AG04449 (cell line): ENCODE measurements at places on chromosomes 11 and 22.

GRCh38 chr22:46490538-46490937 is 46.9 kb downstream of the CELSR1 start:
- no peak for DNase-seq

DNA sequence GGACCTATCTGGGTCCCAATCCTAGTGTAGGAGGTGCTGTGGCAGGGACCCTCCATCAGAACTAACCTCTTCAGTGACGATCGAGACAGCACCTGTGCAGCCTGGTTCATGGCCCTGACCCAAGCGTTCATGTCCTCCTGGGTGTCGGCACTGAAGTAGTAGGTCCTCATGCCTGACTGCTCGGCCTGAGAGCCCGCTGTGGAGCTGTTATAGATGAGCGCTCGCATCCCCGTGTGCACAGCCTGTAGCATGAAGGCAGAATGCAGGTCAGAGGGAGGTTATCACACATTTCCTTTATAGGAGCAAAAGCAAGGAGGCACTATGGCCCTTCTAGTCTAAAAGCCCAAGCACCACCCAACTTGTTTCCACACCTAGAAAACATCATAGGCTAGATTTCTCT is 103.0 kb downstream of the C11orf58 start:
- DNase-seq = no peak

DNA sequence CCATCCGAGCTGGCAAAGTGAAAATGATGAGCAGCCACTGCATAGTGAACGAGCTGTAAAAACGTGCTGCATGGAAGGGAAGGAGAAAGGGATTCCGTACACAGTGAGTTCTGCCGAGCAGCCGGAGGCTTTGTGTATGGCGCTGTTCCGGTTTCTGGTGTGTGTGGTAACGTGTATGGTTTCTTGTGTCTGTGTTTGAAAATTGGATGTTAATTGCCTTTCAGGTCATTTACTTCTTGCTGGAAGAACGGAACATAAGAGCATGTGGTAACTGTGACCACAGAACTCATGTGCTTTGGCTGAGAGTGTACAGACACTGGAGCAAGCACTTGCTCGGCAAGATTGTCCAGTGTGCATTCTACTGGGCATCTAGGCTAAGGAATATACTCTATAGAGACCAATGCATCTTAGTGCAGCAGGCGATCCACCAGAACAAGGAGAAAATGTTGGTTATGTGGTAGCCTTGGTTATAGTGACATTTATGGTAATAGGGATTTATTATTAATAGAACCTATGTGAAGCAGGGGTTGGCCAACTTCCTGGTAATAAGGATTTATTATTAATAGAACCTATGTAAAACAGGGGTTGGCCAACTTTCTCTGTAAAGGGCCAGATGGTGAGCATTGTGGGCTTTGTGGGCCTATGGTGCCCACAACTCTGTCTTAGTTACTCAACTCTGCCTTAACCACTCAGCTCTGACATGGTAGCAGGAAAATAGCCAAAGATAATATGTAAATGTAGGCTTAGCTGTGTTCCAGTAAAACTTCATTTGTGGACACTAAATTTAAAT is 49.2 kb downstream of the GRAMD1B start:
- no peak for DNase-seq

GRCh38 chr22:31853736-31854495 is 90.4 kb upstream of the YWHAH start:
- no peak for DNase-seq

DNA sequence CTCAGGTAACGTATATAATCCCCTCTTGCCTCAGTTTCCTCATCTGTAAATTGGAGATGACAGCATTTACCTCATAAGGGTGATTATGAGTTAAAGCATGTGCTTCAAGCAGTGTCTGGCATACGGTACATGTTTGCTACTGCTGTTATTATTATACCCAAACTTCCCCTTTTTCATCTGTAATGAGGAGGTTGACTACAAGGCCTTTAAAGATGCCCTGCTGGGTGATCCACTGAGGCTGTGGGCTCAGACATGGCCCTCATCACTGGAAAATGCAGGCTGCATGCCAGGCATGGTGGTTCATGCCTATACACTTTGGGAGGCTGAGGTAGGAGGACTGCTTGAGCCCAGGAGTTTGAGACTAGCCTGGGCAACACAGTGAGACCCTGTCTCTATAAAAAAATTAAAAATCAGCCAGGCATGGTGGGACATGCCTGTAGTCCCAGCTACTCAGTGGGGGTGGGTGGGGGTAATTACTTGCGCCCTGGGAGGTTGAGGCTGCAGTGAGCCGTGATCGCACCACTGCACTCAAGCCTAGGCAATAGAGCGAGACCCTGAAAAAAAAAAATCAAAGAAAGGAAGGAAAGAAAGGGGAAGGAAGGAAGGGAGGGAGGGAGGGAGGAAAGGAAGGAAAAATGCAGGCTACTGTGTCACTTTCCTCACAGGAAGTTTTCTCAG is 4.3 kb downstream of the PIK3IP1 start:
- DNase-seq = no peak

- no peak for DNase-seq
Observed at GRCh38 chr11:81888391-81888790, 845.3 kb downstream of the FAM181B start.

DNA sequence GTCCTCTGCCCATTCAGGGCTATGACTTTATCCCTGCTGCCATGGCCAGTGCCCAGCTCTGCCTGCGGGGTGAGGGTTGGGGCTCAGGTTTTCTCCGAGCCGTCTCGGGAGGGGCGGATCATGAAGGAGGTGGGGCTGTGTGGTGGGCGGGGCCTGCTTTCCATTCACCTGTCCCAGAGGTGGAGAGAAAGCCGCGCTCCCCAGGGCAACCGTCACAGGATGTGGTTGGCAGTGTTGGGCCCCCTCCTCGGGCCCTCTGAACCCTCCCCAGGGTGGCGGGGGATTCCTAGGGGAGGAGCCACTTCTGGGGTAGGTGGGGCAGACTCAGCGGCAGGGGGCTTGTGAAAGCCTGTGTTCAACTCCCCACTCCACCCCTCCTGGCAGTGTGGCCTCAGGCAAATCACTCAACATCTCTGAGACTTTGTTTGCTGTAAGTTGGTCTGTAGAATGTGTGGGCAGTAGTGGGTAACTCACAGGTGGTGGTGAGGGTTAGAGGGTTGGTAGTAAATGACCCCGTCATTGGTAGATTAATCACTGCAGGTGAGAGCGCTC is 50.3 kb downstream of the CD6 start:
- no peak for DNase-seq

DNA sequence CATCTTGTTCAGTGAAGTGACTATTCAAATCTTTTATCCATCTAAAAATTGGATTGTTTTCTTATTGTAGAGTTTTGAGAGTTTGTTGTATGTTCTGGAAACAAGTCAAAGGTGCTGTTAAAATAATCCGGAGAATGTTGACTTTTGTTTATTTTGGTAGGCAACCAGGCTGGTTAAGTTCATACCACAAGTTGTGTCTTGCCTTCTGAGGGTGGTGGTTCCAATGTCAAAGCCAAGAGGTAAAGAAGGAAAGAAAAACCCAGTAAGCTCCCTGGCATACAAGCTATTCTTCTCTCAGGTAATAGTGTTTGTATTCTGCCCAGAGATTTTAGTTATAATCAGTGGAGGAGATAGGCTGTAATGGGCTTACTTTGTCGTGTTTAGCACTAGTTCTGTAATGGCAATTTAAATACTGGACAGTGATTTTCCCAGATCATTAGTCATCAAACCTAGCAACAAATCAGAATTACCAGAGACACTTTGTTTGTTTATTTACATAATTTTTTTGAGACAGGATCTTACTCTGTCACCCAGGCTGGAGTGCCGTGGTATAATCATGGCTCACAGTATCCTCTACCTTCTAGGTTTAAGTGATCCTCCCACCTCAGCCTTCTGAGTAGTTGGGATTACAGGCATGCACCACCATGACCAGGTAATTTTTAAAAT is 15.1 kb upstream of the CSRP3 start:
- no peak for DNase-seq

DNA sequence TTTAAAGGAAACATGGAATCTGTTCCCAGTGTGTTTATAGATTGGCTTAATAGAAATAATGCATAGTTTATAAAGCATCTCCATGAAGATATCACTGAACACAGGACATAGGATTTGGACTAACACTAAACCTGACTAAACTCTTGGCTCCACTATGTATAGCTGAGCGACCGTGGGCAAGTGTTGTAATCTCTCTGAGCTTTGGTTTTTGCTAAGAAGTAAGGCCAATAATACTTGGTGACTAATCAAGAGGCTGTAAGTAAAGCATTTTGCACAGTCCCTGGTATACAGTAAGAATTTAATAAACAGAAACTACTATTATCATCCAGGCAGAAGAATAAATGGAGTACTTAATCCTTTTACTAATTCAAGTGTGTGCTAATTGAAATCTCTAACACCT is 125.5 kb upstream of the MTMR2 start:
- no peak for DNase-seq

DNA sequence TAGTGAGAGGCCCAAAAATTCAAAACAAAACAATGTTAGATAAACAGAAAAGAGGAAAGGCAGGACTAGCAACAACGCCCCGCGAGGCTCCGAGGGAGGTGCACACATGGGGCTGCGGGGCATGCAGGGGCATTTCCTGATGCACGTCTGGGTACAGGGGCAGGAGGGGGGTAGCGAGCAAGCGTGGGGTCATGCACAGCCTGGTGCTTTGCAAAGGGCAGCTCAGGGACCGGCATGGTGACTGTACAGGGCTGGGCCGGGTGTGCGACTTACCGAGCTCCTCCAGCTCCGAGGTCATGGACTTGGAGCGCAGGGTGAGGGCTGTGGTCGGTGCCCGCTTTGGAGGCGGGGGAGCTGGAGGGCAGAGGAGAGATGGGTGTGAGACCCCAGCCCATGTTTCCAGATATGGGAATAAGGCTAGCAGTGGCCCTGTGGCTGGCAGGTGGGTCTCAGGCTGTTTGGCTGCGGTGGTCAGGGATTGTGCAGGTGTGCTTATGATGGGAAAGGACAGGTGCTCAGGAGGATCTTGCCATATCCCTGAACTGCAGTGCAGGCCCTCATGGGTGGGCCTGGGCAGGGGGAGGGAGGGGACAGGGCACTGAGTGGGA is 103.7 kb downstream of the CTTN start:
- DNase-seq = no peak

GRCh38 chr22:41828516-41828915 is 4.4 kb upstream of the SREBF2 start:
- DNase-seq = no peak

DNA sequence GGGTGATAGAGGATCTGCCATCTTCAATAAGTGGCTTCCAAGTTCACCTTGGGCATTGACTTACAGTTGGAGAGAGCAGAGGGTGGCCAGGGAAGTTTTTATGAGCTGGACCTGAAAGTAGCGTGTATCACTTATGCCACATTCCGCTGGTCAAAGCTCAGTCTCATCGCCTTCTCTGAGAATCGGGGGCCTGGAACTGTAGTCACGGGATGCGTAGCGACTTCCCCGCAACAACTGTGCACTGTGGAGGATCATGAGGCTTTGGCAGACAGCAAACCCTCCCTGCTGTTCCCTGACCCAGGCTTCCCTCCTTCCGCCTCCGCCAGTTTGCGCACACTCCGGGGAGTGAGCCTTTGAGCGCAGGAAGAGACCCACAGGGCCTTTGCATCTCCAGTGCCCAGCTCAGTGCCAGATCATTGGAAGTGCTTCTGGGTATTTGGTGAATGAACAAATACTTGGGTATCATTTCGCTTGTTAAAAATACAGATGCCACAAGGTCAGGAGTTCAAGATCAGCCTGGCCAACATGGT is 95.5 kb downstream of the CEP164 start:
- no peak for DNase-seq

- DNase-seq = no peak
Observed at GRCh38 chr11:108302121-108302785, 79.4 kb downstream of the ATM start.

- DNase-seq = no peak
Observed at GRCh38 chr11:96230686-96231085, 112.3 kb downstream of the MAML2 start.

GRCh38 chr11:122367809-122368231 is 251.8 kb upstream of the BLID start:
- DNase-seq = no peak

- DNase-seq = peak; percentile 69
Observed at GRCh38 chr11:66347425-66348276, at the start of gene B4GAT1. Gene B4GAT1 (minus strand): TSS chr11:66347629. CDS start chr11:66347545, 84 bp downstream.

DNA sequence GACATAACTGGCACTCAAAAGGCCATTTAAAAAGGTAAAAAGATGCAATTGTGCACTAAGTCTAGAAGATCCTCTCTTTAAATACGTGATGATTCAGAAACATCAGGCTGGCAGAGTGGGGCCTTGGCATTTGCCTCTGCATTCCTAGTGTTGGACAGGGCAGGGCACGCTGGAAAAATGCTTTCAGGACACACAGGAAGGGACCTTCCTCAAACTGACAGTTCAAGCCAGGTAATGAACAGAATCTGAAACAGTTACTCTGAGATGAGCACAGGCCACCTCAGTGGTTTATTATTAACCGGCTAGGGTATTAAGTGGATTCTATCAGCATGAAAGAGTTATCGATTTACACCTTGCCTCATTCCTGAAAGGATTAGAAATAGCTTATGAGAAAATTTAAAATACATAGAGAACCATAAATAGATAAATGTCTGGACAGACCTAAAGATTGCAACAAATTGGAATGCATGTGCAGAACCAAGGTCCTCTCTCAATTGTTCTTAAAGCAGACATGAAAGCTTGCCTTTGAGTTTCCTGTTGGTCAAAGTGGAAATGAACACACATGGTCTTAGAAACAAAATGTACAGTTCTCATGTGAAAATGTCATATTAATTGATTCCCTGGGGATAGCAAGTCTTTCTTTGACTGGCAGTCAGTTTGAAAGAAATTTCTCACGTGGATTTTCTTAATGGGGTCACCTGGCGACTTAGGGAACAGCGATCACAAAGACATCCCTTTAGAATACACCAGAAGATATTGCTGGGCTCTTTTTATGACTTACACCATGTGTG is 21.5 kb upstream of the CSNK2A3 start:
- no peak for DNase-seq

DNA sequence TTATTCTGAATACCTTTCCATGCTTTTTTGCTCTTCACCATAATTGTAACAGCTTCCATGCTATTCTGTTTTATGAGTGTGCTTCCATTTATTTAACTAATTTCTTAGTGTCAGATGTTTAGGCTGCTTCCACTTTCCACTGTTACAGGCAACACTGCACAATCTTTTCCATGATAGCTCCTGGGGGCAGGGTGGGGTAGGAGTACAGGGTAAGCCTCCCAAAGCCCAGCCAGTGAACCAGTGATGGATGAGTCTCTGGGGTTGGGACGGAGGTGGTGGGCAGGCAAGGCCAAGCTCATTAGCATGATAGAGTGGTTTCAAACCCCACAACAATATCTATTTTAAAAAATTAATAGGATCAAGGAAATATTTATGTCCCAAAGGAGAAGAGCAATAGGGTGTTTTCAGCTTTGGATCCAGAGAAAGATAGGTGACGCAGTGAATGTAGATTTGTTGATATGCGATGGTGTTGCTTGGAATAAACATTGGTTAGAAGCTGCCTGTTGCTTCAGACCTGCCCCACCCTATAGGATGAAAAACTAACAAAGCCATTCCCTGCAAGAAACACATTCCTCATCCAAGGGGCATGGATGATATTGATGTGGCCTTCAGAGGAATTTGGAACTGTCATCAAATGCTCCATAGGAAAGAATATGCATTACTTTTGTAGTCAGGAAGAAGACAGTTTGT is 17.1 kb upstream of the ELF5 start:
- no peak for DNase-seq

- no peak for DNase-seq
Observed at GRCh38 chr11:130144141-130144540, 15.4 kb upstream of the ST14 start.

- no peak for DNase-seq
Observed at GRCh38 chr11:29978549-29978948, 38.3 kb downstream of the KCNA4 start.

GRCh38 chr11:127986073-127986472 is 601.3 kb downstream of the ETS1 start:
- DNase-seq = no peak
